ENCODE measurements at places on chromosomes 3 and 15. TPM values are rescaled to one million over a fixed set of nuclear protein-coding genes. Genes with fewer than 3 reads are reported as not detected.
A peak's percentile ranks its signal among the peaks of the same experiment; 100 is the strongest.

The NUP210 gene
- total RNA-seq: 75.3 TPM

The INKA1 gene
- 1.3 TPM for total RNA-seq

- no peaks in the 10 kb centered on the region for H3K36me3 ChIP-seq
- H3K4me1 ChIP-seq: peaks cover 34% of the 10 kb centered on the region
- no peaks in the 10 kb centered on the region for H3K27me3 ChIP-seq
- no peak for DNase-seq
- H3K27ac ChIP-seq: no peak overlapping the region
- no peak overlapping the region for H3K4me3 ChIP-seq
These were observed 49.5 kb downstream of the TBL1XR1 start for GRCh38 chr3:177147790-177148189.

GRCh38 chr15:23503576-23503975 lies 56.5 kb upstream of the GOLGA6L2 start:
- H3K4me3 ChIP-seq: no peak overlapping the region
- H3K27me3 ChIP-seq: no peaks in the 10 kb centered on the region
- DNase-seq: no peak

DNA sequence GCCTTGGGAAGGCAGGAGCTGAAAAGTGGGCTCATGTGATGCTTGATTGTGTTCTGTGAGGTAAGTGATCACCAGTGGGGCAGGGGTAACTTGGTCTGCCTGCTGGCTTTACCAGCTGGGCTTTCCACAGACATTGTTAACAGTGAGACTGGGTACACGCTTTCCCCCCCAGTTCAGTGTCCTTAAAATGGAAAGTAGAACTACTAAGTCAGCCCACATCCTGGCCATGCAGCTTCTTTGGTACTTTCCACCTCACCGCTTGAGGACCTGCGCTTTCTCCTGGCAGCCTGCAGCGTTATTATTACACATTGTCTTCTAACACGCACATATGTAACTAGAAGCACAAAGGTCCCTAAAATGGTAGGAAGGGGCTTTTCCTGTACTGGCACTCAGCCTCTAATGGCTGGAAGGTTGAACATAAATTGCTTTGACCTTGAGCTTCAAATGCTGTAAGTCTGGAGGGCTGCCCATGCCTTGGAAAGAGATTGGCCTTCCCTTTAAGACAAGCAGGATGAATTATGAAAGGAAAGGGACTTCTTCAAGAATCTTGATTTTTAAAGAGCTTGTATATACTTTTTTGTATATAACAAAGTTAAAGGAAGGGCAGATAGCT lies 216.1 kb upstream of the ROPN1 start:
- H3K4me3 ChIP-seq: no peak overlapping the region
- no peak for DNase-seq
- no peaks in the 10 kb centered on the region for H3K4me1 ChIP-seq
- peaks cover 68% of the 10 kb centered on the region for H3K27me3 ChIP-seq
- no peak overlapping the region for H3K27ac ChIP-seq

The RASSF1 gene
- 20.0 TPM for total RNA-seq

DNA sequence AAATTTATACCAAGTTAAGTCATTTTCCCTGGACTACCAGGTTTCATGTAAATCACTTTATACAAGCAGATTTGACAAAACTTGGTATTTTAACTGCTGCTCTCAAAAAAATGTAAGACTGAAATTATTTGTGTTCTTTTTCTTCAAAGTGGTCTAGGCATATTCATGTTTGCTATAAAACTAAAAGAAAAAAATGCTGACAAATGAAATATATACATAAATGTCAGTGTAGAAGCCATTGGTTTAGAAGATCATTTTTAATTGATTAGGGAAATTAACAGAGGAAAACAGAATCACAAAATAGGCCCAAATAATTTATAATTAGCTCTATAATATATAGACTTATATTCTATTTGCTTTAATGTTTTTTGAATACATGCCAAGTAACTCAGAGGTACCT lies 523.2 kb downstream of the RBMS3 start:
- DNase-seq: no peak
- peaks cover 11% of the 10 kb centered on the region for H3K4me1 ChIP-seq
- H3K36me3 ChIP-seq: no peaks in the 10 kb centered on the region
- H3K4me3 ChIP-seq: no peak overlapping the region
- H3K27ac ChIP-seq: no peak overlapping the region

GRCh38 chr15:99249270-99249841 lies at the start of gene TTC23:
Gene TTC23, minus strand, starts transcription at chr15:99249581. Its CDS starts 20,869 bp downstream, at chr15:99228712.
- H3K4me1 ChIP-seq: peaks cover 36% of the 10 kb centered on the region
- DNase-seq: peak; percentile 91
- H3K27ac ChIP-seq: peak within 1 kb of the TSS; percentile 69
- peak within 1 kb of the TSS; percentile 78 for H3K4me3 ChIP-seq

DNA sequence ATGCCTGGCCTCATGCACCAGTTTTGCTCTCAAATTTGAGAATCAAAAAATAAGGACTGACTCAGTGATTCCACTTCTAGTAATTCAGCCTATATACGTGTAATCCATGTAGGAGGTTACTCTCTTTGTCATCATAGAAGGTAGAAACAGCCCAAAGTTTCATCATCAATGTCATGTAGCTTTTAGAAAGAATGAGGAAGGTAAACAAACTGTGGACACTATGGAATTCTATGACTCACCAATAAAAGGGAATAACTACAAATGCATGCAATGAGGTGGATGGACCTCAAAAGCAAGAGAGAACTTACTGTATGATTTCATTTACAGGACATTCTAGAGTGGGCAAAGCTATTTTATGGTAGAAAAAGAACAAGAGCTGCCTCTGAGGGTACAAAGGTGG lies 93.2 kb upstream of the LRIG1 start:
- H3K36me3 ChIP-seq: no peaks in the 10 kb centered on the region
- peaks cover 8% of the 10 kb centered on the region for H3K4me1 ChIP-seq
- no peaks in the 10 kb centered on the region for H3K27me3 ChIP-seq
- peak; percentile 85 for DNase-seq

DNA sequence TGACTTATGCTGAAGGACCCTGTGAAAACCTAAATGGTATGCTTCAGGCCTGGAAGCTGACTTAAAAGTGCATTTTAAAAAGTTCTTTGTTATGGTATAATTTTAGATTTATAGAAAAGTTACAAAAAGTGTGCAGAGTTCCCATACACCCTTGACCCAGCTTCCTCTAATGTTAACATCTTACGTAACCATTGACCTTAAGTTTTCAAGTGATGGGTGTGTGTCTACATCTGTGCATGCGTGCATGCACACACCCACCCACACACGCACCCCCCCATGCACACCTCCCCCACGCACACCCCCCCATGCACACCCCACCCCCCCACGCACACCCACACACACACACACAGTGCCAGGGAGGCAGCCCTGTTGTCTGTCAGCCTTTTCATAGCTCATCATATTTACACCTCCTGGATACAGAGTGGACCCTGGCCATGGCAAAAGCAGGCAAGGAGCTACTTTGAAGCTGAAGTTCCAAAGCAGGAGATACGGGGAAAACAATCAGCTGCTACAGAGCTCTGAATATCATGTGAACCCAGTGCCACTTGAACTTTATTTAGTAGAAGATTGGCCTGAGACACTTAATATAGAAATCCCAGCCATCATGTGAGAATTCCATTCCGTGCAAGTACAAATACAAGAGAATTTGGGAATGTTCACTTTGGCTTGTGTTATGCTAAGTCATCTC lies 30.0 kb upstream of the TRAK1 start:
- peak overlapping the region; percentile 23 for H3K4me3 ChIP-seq
- no peak for DNase-seq
- H3K27me3 ChIP-seq: no peaks in the 10 kb centered on the region
- H3K4me1 ChIP-seq: peaks cover 22% of the 10 kb centered on the region

- H3K4me1 ChIP-seq: peaks cover 14% of the 10 kb centered on the region
- no peak overlapping the region for H3K27ac ChIP-seq
- H3K4me3 ChIP-seq: no peak overlapping the region
- no peaks in the 10 kb centered on the region for H3K36me3 ChIP-seq
- no peak for DNase-seq
These were observed 97.2 kb downstream of the MESD start for GRCh38 chr15:80892414-80892813.

The CSPG5 gene
- total RNA-seq: 0.66 TPM

The ZBTB47 gene
- 10.8 TPM for total RNA-seq

DNA sequence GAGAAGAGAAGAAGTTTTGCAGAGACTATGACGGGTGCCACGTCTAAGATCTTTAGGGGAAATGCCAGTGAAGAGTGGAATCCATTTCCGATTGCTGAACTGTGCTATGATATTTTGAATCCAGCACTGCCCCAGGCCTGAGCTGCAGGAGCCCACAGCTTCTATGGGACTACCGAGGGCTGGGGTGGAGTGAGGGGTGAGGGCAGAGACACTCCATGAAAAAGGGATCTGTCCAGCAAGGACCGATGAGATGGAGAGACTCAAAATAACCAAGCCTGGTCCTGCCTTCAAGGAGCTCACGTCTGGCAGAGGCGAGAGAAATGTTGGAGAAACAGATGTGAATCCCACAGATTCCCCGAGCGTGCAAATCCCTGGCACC lies 79.8 kb upstream of the MEF2A start:
- H3K4me3 ChIP-seq: no peak overlapping the region
- H3K27ac ChIP-seq: peak overlapping the region; percentile 20
- no peak for DNase-seq
- H3K4me1 ChIP-seq: peaks cover 14% of the 10 kb centered on the region
- H3K27me3 ChIP-seq: no peaks in the 10 kb centered on the region

- H3K36me3 ChIP-seq: no peaks in the 10 kb centered on the region
- H3K27ac ChIP-seq: no peak overlapping the region
- H3K4me1 ChIP-seq: peaks cover 8% of the 10 kb centered on the region
- no peak overlapping the region for H3K4me3 ChIP-seq
These were observed 70.1 kb upstream of the SGO1 start for GRCh38 chr3:20256144-20256543.

The TERC gene
- total RNA-seq: 544 TPM

The ALDH1A3 gene
- 5,398 TPM for total RNA-seq

The CKMT1B gene
- total RNA-seq: 8.7 TPM

- H3K4me3 ChIP-seq: no peak overlapping the region
- no peaks in the 10 kb centered on the region for H3K36me3 ChIP-seq
- H3K27me3 ChIP-seq: peaks cover 5% of the 10 kb centered on the region
- no peak overlapping the region for H3K27ac ChIP-seq
These were observed 199.4 kb downstream of the MYRIP start for GRCh38 chr3:40008796-40009195.

DNA sequence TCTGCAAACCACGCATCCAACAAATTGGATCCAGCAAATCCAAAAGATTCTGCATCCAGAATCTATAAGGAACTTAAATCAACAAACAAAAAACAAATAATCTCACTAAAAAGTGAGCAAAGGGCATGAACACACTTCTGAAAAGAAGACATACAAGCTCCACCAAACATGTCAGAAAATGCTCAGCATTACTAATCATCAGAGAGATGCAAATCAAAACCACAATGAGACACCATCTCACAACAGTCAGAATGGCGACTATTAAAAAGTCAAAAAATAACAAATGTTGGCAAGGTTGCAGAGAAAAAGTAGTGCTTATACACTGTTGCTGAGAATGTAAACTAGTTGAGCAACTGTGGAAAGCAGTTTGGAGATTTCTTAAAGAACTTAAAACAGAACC lies 21.6 kb upstream of the SLC25A36 start:
- no peaks in the 10 kb centered on the region for H3K4me1 ChIP-seq
- peaks cover 6% of the 10 kb centered on the region for H3K27me3 ChIP-seq
- H3K27ac ChIP-seq: no peak overlapping the region
- H3K4me3 ChIP-seq: no peak overlapping the region
- H3K36me3 ChIP-seq: no peaks in the 10 kb centered on the region

DNA sequence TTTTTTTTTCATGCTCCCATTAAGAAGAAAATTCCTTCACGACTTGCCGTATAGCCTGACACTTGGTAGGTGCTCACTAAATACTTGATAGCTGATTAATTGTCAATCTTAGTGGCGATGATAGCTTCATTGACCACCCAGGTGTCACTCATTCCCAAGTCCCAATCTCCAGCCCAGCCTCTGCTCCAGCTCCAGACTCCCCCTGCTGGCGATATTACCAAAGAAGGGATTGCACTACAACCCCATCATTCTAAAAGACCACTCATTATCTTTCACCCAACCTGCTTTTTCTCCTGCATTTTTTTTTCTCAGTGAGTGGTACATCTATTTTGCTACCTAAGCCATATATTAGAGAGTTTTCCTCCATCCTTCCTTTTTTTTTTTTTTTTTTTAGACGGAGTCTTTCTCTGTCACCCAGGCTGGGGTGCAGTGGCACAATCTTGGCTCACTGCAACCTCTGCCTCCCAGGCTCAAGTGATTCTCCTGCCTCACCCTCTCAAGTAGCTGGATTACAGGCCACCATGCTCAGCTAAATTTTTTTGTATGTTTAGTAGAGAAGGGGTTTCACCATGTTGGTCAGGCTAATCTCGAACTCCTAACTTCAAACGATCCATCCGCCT lies 19.5 kb upstream of the COMMD2 start:
- H3K27ac ChIP-seq: no peak overlapping the region
- H3K4me3 ChIP-seq: no peak overlapping the region
- H3K36me3 ChIP-seq: no peaks in the 10 kb centered on the region
- peak; percentile 75 for DNase-seq
- no peaks in the 10 kb centered on the region for H3K4me1 ChIP-seq

DNA sequence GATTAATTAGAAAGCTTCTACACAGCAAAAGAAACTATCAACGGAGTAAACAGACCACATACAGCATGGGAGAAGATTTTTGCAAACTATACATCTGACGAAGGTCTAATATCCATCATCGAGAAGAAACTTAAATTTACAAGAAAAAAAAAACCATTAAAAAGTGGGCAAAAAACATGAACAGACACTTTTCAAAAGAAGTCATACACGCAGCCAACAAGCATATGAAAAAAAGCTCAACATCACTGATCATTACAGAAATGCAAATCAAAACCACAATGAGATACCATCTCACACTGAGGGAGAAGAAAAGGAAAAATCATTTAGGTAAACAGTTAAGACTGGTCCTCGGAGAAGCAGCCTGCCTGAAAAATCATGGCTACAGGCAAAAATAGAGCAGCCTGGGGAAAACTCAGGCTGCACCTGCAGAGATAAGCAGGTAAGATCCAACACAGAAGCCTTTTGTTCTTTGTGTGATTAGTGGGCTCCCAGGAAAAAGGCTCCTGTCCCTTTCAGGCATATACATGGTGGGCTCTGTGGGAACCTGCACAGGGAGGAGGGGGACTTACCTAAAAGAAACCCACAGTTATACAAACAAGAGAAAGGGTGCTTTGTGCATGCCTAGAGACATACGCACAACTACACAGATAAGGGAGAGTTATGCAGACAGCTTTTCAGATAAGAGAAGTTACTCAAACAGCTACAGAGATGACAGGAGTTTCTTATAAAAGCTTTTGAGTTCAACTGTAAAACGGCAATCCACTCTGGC lies 49.3 kb downstream of the C3orf70 start:
- H3K27me3 ChIP-seq: peaks cover 64% of the 10 kb centered on the region
- DNase-seq: no peak
- no peak overlapping the region for H3K27ac ChIP-seq
- no peaks in the 10 kb centered on the region for H3K36me3 ChIP-seq
- no peaks in the 10 kb centered on the region for H3K4me1 ChIP-seq
- no peak overlapping the region for H3K4me3 ChIP-seq

The ILDR1 gene
- total RNA-seq: 5.6 TPM

DNA sequence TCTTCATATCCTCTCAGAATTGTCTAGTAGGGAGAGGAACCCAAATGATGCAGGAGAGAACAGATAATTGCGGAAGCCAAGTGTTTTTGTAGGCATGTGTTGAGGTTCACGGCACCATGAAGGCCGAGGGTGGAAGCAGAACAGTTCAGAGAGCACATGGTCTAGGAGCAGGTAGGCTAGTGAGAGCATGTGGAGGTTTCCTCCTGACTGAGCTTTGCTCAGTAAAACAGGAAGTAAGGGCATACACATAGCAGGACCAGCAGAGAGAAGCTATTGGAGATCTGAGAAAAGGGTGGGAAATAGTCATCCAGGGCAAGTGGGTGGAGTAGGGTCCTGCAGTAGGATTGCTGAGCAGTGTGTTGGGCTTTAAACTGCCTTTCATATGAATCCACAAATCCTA lies 491.1 kb downstream of the FHIT start:
- no peak for DNase-seq
- no peaks in the 10 kb centered on the region for H3K36me3 ChIP-seq
- H3K27ac ChIP-seq: no peak overlapping the region
- H3K4me3 ChIP-seq: no peak overlapping the region
